ENCODE measurements at places on chromosomes 7 and 10.

GRCh38 chr10:61855771-61856170 lies 45.7 kb upstream of the ARID5B start:
- no peak for DNase-seq

DNA sequence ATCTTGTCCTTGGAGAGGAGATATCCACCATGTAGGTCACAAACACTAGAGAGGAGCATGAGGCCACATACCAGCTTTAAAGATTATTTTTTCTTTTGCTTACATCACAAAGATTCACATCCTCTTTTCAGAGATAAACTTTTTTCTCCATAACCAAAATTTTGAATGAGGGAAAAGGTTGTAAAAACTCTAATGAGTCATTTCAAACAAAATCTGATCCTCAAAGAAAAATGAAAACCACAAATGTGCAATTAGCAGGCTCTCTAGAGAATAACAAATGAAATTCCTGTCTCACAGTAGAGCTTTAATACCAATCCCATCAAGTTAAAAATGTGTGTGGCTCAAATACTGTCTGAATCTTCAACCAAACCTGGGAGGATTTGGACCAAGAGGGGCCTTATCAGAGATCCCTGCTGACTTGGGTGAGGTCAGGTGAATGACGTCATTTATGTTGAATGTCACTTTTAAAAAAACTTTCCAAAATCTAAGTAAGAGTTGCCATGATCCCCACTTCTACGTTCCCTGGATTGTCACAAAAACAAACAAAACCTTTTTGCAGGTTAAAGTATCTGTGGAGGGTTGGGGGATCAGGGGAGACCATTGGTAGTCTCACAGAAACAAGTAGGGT lies 261.5 kb upstream of the NPSR1 start:
- no peak for DNase-seq

DNA sequence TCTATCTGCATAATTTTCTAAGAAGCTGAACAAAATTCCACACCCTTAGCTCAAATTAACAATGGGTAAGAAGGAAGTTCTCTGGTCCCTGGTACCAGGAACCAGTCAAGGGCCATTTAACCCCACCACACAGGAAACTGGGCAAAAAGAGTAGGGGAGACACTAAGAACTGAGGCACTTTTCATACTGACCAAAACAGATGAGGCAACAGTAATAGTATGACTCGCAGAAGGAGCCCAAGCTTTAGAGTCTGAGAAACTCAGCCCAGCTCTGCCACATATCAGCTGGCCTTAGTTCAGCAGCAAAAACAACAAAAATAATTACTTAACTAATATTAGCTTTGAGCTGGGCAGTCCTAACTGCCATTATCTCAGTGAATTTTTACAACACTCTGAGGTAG lies 221.2 kb downstream of the FAM107B start:
- no peak for DNase-seq

DNA sequence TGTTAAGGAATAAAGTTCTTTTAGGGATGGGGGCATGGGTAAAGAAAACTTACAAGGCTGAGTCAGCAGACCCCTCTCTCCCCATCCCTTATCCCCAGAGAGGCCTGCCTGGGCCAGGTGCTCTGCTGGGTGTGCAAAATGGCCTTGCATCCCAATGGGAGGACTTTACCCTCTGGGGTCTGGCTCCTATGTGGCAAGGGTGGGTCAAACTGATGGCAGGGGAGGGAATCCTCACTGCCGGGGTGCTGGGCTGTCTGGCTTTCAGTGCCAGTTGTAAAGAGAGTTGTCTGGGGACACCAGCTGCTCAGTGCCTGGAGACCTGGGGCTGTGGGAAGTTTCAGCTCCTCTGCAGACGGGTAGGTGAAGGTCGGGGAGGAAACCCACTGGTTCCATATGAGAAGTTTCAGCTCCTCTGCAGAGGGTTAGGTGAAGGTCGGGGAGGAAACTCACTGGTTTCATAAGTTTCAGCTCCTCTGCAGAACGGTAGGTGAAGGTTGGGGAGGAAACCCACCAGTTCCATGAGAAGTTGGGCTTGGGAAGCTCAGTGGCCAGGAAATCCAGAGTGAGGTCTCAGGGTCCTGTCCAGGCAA lies 127.2 kb upstream of the PODXL start:
- DNase-seq, result no peak

- no peak for DNase-seq
These were observed 68.6 kb downstream of the GLCCI1 start for GRCh38 chr7:8037151-8037550.

DNA sequence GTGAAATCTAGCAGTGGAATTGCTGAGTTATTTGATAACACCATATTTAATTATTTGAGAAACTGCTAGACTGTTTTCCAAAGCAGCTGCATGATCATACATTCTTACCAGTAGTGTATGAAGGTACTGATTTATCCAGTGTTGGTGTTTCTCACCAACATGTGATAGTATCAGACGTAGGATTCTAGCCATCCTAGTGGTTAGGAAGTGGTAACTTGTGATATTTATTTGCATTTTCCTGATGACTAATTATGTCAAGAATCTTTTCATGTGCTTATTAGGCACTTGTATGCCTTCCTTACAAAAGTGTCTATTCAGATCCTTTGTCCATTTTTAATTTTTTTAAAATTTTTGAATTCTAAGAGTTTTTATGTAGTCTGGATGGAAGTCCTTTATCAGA lies 54.2 kb upstream of the PLXDC2 start:
- DNase-seq, result no peak

DNA sequence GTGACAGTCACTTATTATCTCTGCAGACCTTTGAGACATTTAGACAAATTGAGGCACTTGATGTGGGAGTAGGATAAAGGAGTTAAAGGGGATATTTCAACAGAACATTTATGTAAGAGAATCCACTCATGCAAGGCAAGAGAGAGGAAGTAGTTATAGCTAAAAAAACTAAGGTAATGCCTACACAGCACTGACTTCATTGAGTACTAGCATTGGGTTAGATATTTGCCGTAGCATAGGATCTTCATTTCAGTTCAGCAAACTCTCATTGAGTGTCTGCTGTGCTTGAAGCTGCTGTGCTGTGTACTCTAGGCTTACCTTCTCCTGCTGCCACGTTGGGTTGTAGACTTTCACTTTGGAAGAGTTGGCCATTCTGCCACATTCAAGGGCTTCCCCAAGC lies 10.5 kb upstream of the ENTPD1 start:
- DNase-seq, result no peak

DNA sequence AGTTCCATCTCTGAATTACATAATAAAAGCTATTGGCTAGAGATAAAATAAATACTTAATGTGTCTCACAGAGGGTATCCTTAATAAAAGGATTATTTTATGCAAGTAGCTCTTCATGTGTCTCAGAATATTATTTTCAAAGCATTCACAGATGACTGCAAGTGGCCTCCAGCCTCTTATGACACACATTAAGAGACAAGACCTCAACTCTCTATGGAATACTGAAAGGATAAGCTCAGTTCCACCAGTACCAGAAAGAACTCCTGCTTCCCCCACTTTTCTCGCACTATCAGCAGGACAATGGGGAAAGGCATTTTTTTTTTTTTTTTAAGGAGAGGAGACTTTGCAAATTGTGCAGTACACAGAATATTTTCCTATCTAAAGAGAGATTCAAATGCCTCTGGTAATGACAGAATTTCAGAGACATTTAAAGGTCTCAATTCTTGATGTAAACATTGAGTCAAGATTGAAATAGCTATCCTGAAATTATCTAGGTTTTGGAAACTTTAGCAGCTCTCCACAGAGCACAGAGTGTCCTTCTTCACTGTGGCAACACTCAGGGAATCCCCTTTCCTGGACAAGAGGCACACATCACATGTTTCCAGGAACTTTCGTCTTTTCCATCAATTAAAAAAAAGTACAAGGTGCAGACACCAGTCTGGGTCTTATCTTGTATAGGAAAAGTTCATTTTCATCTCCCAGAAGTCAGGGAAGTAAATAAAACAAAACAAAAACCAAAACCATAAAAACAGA lies 122.0 kb upstream of the ANK3 start:
- DNase-seq, result no peak

- no peak for DNase-seq
These were observed 61.3 kb downstream of the KLRG2 start for GRCh38 chr7:139422126-139422525.

DNA sequence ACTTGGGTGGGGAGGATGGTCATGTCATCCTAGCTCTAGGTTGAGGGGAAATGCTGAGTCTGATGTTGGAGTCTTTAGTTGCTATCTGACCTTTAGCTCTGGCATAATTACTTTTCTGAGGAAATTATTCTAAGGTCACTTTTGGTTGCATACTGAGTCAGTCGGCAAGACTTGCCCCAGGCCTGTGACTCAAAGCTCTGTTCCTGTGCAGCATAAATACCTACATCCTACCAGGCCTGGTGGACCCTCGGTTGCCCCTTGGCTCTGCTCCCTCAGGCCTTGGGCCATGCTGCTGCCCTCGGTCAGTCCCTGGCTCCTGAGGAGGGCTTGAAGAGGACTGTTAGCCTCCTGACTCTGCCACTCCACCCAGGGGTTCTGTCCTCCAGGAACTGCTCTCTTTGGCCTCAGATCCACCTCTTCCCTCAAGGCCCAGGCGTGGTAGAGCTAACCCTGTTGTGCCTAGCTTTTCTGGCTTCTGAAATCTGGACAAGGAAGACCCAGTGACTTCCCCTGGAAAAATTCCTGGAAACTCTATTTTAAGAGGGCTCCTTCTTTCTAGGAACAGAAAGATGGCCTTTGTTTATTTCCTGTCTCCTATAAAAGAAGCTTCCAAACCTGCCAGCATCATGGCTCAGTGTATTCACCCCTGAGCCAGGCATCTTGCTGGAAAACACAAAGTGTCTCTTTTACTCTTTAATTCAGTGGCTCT lies 71.2 kb downstream of the TMEM178B start:
- no peak for DNase-seq

DNA sequence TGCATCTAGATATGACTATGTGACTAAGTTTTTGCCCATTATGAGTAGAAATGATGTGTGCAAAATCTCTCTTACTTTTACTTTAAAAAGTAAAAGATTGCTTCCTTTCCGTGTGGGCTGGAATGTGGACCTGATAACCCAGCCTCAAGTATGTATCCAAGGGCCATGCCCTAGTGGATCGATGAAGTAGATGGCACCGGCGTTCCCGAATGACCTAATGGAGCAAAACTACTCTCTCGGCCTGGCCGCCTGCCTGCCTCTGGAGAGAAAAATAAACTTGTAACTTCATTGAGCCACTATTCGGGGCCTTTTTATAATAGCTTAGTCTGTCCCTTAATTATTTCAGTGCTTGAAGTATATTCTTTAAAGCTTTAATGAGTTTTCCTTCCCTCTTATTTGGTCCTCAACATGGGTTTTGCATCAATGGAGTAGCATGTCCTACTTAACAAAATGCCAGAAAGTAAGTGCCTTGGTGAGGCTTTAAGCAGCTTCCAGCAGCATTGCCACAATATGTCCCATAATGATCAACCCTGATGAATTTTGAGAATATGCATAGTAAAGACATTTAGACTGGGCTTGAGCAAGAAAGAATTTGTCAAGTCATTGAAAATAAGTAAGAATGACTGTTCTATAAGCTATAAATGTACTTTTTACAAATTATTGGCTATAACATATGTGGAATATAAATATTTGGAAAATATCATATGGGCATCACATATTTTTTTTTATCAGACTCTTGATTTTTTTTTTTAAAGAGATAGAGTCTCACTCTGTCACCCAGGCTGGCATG lies 61.4 kb downstream of the PLXDC2 start:
- no peak for DNase-seq

- no peak for DNase-seq
These were observed 244.8 kb upstream of the MINDY3 start for GRCh38 chr10:16105082-16105481.

DNA sequence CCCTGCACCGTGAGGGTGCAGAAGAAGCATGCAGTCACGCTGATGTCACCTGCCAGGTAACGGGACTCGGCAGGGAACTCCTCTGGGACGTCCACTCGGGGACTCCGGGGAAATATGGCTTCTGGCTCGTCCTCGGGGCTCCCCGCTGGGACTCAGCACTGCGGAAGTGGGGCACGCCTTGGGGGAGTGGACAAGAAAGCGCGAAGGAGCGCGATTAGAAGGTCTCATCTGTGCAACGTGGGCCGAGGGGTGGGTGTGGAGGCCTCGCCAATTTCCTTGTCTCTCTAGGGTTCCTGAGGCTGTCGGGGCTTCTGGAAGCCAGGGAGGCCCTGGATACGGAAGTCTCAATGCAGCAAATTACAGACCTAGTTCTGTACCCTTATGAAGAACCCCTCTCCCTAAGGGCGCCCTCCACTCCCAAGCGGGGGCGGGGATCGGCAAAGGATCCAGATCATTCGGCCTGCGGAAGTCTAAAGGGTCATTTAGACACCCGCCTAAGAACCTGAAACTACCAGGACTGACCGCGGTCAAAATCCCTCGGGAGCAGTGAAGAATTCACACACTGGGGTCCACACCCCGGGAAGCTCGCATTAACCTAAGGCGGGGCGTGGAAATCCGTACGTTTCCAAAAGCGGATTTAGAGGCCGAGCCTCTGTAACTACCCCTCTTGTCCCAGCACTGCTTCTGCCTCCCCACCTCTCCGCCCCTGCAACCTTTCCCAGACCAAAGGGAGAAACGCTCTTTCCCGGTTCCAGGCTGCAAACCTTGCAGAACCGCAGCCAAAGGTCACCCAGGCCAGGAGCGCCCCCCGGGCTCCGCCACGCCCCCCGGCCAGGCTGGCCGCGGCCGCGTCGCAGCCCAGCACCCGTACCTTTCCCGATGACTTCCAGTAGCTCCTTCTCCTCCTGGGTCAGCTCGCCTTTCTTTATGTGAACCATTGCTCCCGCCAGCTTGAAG lies 640 bp downstream of the ANKMY2 start:
- DNase-seq, result no peak

DNA sequence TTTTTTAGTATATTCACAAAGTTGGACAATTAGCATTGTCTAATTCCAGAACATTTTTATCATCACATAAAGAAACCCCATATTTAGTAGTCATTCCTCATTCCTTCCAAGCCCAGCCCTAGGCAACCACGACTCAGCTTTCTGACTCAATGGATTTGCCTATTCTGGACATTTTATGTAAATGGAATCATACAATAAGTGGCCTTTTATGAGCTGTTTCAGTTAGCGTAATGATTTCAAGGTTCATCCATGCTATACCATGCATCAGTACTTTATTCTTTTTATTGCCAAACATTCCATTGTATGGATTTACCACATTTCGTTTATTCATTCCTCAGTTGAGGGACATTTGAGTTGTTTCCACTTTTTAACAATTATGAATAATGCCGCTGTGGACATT lies 249.2 kb downstream of the DYNC1I1 start:
- DNase-seq, result no peak

DNA sequence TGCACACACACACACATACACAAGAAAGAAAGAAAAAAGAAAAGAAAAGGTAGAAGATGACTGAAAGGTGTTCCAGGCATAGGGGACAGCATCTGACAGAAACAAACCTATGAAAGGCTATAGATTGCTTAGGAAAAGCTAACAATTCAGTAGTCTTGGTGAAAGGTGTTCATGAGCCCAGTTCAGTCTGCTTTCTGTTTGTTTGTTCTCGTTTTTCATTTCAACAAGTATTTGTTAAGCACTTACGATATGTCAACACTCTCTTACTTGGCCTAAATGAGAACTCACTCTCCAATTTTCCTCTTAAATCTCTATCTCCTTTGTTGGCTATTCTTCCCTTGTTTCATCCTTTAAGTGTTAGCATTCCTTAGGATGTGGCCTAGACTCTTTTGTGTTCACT lies 133.2 kb downstream of the GRM8 start:
- no peak for DNase-seq

GRCh38 chr7:74498996-74499834 lies 45.5 kb downstream of the GTF2IRD1 start:
- no peak for DNase-seq

Data from astrocyte of the cerebellum (primary cell).